ENCODE measurements at places on chromosomes 4 and X.

DNA sequence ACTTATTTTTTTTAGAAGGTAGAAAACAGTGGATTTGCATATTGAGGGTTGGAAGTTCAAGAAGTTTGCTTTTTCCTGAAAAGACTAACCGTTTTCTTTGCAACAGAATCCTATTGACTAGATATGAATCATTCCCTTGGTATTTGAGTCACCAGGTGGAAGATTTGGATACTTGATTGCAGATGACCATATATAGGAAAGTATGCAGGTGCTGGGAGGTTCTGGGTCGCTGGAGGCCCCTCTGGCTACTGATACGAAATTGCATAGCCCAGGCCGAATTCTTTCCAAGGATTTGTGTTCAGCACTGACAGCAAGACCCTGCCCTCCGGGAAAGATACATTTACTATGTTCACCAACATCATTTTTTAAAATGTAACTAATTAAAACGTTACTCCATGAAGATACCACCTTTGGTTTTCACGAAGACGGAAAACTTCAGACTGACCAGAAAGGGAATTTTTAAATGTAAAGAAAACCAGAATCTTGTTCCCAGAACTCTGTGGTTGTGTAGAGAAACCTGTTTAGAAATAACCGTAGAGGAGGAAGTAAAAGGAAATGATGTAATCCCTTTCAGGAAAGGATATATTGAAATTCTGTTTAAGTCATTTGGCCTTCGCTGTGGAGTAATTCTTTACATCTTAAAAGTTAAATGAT, 946 bp downstream of the ANXA3 start:
- no peak for DNase-seq

DNA sequence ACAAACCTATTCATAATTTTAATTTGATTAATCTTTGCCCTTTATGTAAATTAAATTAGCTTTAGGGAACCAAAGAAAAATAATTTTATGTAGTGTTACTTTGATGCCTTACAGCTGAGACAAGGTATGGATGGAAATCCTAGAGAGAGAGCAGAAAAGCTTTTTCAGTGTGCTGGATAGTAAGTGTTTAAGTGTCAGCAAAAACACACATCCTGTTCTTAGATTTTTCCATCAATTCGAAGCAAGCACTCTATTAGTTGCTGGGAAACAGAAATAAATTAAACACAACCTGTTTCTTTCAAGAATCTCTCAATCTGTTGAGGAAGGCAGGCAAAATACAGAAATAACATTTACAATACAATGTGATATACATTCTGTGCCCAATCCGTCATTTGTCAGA, 327.8 kb downstream of the GALNTL6 start:
- no peak for DNase-seq

DNA sequence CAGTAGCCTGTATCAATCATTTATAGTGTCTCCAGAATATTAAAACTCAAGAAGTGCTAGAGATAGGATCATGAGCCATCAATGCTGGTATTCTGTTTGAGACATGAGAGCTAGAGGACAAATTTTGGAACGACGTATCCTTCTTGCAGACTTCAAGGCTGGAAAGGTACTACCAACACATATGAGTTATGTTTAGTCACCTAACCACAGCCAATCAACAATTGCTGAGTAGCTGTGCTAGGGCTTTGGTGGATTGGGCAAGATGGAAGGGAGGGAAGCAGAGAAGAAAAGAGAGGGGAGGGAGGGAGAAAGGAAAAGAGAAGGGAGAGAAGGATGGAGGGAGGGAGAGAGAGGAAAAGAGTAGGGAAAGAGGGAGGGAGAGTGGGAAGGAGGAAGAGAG, 21.6 kb upstream of the RAI2 start:
- no peak for DNase-seq

GRCh38 chr4:80307774-80308465, 27.6 kb upstream of the CFAP299 start:
- no peak for DNase-seq

DNA sequence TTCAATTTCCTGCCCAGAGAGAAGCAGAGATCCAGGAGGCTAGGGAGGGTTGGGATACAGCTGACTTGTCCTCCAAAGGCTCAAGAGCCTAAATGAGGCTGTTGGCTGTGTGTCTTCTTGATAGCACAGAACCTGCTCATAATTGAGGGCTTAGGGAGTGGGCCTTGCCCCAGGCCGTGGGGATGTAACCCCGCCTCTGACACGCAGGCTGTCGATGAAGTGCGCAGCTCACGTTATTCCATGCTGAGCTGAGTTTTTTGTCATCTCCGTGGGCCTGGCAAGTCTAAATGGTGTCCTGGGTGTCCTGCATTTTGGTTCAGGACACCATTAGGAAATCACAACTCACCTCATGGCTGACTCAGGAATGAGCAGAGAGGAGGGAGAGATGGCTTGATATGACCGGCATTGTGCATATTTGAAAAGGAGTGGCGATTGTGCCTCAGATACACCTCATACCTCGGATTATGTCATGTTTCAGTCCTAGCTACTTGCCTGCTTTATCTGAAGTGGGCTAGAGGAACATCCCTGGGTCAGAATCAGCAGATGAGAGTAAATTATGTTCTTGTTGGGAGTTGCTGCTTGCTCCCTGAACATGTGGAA, 43.7 kb downstream of the FHDC1 start:
- DNase-seq, result no peak

DNA sequence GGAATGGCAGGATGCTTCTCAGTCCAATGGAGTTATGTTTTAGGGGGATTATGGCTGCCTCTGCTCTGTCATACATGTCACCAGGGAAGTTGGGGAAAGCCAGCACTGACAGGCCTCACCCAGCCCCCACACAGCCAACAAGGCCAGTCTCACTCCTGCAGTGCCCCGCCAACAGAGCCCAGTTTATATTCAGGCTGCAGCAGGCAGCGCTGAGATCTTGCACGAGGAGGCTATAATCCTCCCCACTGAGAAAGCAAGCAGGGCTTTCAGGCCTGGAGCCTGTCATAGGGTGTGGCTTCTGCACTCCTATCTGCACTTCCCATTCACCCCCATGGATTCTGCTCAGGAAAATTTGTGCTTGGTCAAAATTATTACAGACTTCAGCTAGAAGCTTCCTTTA, 25.1 kb downstream of the ADAD1 start:
- DNase-seq, result no peak

- no peak for DNase-seq
Observed at GRCh38 chrX:4380710-4381109, 667.3 kb upstream of the PRKX start.

DNA sequence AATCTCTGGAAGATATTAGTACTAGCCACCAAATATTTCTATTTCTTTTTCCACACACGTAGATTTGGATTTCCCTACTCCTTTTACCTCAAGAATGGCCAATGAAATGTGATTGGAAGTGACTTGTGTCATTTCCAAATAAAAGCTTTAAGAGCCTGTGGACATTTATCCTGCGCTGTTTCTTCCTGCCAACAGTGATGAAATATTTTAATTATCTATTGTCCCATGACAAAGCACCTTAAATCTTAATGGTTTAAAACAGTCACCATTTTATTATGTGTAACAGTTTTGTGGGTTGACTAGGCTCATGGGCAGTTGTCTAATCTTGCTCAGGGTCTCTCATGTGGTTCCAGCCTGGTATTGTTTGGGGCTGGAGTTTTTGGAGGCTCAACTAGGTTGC, 3.5 kb upstream of the PGRMC2 start:
- no peak for DNase-seq

GRCh38 chr4:10344824-10345223, 112.4 kb downstream of the ZNF518B start:
- DNase-seq, result no peak

GRCh38 chr4:138775890-138776289, 239.7 kb upstream of the NOCT start:
- no peak for DNase-seq

GRCh38 chr4:164481306-164482091, 272.4 kb upstream of the SMIM31 start:
- no peak for DNase-seq

GRCh38 chrX:19886883-19887531, 393 bp downstream of the SH3KBP1 start:
- peak; percentile 60 for DNase-seq

DNA sequence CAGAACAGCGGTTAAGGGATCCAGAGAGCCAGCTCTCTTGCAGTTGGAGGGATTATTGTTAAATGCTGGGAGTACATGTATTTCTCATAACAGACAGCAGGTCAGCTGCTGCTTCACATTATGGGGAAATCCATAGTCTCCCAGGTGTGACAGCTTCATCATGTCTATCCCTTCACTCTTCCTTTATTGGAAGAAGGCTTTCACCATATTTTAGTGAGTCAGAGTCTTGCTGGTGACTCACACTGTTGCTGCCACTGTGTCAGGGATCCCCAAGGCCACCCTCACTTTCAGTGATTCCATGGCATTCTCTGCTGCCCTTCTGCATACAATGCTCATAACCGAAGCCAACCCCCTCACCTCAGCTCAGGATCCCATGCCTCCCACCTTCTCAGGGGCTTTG, 32.9 kb upstream of the PAGE5 start:
- no peak for DNase-seq

DNA sequence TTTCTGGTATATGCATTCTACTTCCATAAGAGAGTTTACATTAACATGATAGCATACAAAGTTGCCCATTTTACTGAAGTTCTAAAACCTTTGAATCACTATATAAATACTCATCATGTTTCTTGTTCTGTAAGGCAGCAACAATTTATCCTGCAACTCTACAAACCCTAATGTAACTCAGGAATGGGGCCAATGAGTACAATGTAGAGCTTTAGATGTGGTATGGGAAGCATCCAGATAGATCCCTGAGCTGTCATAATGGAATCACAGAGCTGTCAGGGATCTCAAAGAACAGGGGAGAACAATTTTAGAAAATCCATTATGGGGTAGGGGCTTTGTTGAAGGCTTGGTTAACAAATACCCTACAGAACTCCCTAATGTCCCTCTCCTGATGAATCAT, 88.5 kb downstream of the DCUN1D4 start:
- no peak for DNase-seq

GRCh38 chr4:67122029-67122428, 423.3 kb downstream of the CENPC start:
- DNase-seq, result no peak

GRCh38 chrX:30577362-30577991, at the start of gene TASL:
TSS of gene TASL (minus strand) at chrX:30577766. CDS start at chrX:30560355, 17,411 bp downstream.
- DNase-seq, result no peak

DNA sequence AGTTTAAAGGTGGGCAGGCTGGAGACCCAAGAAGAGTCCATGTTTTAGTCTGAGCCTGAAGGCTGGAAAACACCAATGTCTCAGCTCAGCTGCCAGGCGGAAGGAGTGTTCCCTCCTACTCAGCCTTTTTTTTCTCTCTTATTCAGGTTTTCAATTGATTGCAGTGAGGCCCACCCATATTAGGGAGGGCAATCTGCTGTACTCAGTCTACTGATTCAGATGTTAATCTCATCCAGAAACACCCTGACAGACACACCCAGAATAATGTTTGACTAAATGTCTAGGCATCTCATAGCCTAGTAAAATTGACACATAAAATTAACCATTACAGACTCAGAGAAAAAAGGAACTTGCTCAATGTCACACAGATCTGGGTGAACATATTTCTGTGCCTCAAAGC, 347.1 kb downstream of the GBA3 start:
- no peak for DNase-seq

Measured in sciatic nerve (tissue), 2 donors.